ENCODE measurements at places on chromosomes 5 and 9. TPM values are rescaled to one million over a fixed set of nuclear protein-coding genes. Genes with fewer than 3 reads are reported as not detected.

ACTBL2 gene
- not detected for polyA plus RNA-seq

RC3H2 gene
- polyA plus RNA-seq = 13.7 TPM

MEIKIN gene
- not detected for polyA plus RNA-seq

IFNK gene
- not detected for polyA plus RNA-seq

COX7C gene
- polyA plus RNA-seq = 916 TPM

LCN15 gene
- polyA plus RNA-seq = not detected

IFNA2 gene
- not detected for polyA plus RNA-seq

LMBRD2 gene
- 1.4 TPM for polyA plus RNA-seq

FSTL4 gene
- 0.08 TPM for polyA plus RNA-seq

PCDHGA5 gene
- polyA plus RNA-seq = 0.22 TPM

SLC36A2 gene
- polyA plus RNA-seq = not detected

NPR3 gene
- polyA plus RNA-seq = 0.94 TPM

ARHGEF37 gene
- polyA plus RNA-seq = 1.00 TPM

BTF3 gene
- polyA plus RNA-seq = 914 TPM

ST6GALNAC4 gene
- polyA plus RNA-seq = 36.7 TPM

LRRC19 gene
- not detected for polyA plus RNA-seq

GABRA1 gene
- polyA plus RNA-seq = not detected

ADAMTS12 gene
- 0.07 TPM for polyA plus RNA-seq

GADD45G gene
- polyA plus RNA-seq = 5.9 TPM

OSMR gene
- polyA plus RNA-seq = 4.5 TPM

CDK9 gene
- polyA plus RNA-seq = 49.2 TPM

FABP6 gene
- not detected for polyA plus RNA-seq

SKP2 gene
- 5.3 TPM for polyA plus RNA-seq

PCDHAC2 gene
- polyA plus RNA-seq = 0.17 TPM

PDE6A gene
- not detected for polyA plus RNA-seq

NANS gene
- polyA plus RNA-seq = 53.1 TPM

PPP3R2 gene
- not detected for polyA plus RNA-seq

MARCOL gene
- not detected for polyA plus RNA-seq

SH3RF2 gene
- polyA plus RNA-seq = 0.10 TPM

PPP2R2B gene
- 0.17 TPM for polyA plus RNA-seq

HAVCR2 gene
- polyA plus RNA-seq = 11.5 TPM

RAB3C gene
- 0.24 TPM for polyA plus RNA-seq

ANKRD18A gene
- 0.03 TPM for polyA plus RNA-seq

All from spleen (tissue), 13 donors.